Left lung (tissue), 14 donors: ENCODE measurements at places on chromosomes 7 and 10. TPM values are rescaled to one million over a fixed set of nuclear protein-coding genes. Genes with fewer than 3 reads are reported as not detected.

The OR13A1 gene
- not detected for total RNA-seq

The HHEX gene
- 13.7 TPM for total RNA-seq

The TMEM72 gene
- not detected for total RNA-seq

The SEMA3D gene
- 5.5 TPM for total RNA-seq

The AQP1 gene
- 567 TPM for total RNA-seq

The FKBP6 gene
- total RNA-seq, result not detected

The PNLIPRP1 gene
- not detected for total RNA-seq

The TMEM213 gene
- total RNA-seq, result 0.05 TPM

The HOXA6 gene
- 3.5 TPM for total RNA-seq

The RNF32 gene
- total RNA-seq, result 2.0 TPM

The UNCX gene
- not detected for total RNA-seq

The SKAP2 gene
- 61.0 TPM for total RNA-seq

The SPDYE16 gene
- 0.26 TPM for total RNA-seq

The TMEM106B gene
- 43.3 TPM for total RNA-seq

The SFRP4 gene
- 37.3 TPM for total RNA-seq

The VWDE gene
- total RNA-seq, result 2.6 TPM

The DOCK4 gene
- total RNA-seq, result 38.9 TPM

The NSUN6 gene
- total RNA-seq, result 8.1 TPM

The SDK1 gene
- total RNA-seq, result 5.5 TPM

The CREB5 gene
- 19.9 TPM for total RNA-seq

The GUSB gene
- total RNA-seq, result 54.7 TPM

The MMP21 gene
- total RNA-seq, result 0.32 TPM

The TAS2R39 gene
- total RNA-seq, result not detected

The KCNMA1 gene
- total RNA-seq, result 14.8 TPM

The RTKN2 gene
- 5.7 TPM for total RNA-seq

The ZNF365 gene
- 2.9 TPM for total RNA-seq

The CYTH3 gene
- total RNA-seq, result 24.3 TPM

The CCDC3 gene
- 7.6 TPM for total RNA-seq

The NPY4R2 gene
- total RNA-seq, result 10.1 TPM

The PITX3 gene
- not detected for total RNA-seq

The PCLO gene
- 7.4 TPM for total RNA-seq

The PON2 gene
- 192 TPM for total RNA-seq

The RASA4B gene
- total RNA-seq, result 18.5 TPM

The PIK3CG gene
- total RNA-seq, result 13.2 TPM

The GPRIN2 gene
- total RNA-seq, result 20.2 TPM

The TMEM178B gene
- 0.93 TPM for total RNA-seq

The IDI2 gene
- not detected for total RNA-seq

The CHRM2 gene
- total RNA-seq, result 0.96 TPM

The FGF8 gene
- total RNA-seq, result not detected

The PPP1R3A gene
- 0.06 TPM for total RNA-seq
